ENCODE measurements at places on chromosomes 3 and 15.

DNA sequence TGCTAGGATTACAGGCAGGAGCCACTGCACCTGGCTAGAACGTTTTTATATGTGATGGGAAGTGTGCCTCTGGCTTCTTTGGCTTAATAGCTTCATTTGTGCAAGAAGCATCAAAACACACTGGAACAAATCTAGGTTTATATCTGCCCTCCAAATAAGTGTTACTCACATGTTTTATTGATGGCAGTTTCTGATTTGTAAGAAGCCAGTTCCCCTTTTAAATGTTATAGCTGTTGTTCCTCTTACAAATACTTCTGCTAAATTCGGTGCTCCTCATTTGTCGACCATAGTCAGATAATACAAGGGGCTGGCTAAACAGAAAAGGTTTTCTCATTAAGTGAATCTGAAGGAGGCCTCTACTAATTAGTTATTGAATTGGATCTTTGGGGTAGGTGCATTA is 307.1 kb upstream of the SEMA6D start:
- no peak for DNase-seq

- DNase-seq = no peak
Observed at GRCh38 chr15:74396445-74397238, 29.2 kb upstream of the CYP11A1 start.

- DNase-seq = no peak
Observed at GRCh38 chr3:60178931-60179653, 1072.2 kb downstream of the FHIT start.

DNA sequence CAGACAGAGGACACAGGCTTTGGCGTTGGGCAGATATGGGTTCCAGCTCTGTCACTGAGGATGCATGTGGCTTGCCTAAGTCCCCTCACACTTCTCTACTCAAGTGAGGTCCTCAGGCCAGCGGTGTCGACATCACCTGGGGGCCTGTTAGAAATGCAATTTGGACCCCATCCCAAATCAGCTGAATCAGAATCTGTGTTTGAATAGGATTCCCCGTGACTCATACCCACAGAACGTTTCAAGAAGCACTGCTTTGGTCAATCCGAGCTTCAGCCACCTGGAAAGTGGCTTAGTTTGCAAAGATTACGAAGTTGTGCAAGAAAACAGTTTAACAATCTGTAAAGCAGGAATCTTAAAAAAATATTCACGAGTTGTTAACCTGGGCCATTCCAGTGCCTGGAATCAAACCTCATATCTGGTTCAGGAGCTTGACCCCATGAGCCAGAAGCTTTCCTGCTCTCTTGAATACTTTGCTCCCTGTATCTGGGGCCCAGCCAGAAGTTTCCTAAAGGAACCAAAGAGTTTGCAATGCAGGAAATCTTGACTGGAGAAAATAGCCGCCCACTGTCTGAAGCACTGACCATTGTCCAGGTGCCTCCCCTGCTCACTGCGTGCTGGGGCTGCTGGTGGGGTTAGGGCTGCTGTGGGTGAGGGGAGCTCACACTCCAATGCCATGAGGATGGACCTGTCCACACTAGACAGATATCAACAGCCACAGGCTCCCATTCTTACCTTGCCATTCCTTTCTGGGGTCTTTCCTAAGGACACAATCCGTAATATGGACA is 208.5 kb upstream of the LINGO1 start:
- no peak for DNase-seq

- DNase-seq = no peak
Observed at GRCh38 chr3:52063026-52063723, 6.8 kb upstream of the DUSP7 start.

GRCh38 chr3:39137435-39137936 is 15.9 kb downstream of the CSRNP1 start:
- DNase-seq = no peak

DNA sequence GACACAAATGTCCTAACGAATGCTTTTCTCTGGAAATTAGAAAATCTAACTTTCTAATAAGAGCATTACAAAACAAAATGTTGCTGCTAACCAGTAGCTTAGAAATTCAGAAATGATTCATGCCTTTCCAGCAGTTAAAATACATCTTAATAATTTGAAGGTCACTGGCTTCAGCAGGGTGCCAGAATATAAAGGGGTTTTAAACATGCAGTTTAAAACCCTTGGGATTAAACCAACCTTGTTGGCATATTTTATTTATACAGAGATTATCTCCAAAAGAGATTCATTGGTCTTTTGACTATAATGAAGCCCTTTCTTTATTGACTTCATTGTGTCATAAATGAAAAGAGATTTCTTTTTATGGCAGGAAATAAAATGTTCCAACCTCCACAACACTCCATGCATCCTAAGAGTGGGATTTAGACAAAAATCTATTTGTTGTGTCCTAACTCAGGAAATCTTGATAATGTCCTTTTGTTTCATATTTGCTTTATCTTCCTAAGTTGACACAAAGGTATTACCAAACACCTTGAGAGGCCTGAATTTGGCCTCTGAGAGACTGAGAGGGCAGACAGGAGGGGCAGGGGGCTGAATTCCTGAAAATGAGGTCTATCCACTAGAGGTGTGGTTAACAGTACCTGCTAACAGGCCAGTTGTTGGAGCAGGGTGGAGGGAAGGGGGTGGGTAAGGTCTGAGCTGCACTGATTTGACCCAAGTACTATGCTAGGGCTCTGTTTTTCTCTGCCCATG is 124.4 kb downstream of the FEZF2 start:
- DNase-seq = no peak

DNA sequence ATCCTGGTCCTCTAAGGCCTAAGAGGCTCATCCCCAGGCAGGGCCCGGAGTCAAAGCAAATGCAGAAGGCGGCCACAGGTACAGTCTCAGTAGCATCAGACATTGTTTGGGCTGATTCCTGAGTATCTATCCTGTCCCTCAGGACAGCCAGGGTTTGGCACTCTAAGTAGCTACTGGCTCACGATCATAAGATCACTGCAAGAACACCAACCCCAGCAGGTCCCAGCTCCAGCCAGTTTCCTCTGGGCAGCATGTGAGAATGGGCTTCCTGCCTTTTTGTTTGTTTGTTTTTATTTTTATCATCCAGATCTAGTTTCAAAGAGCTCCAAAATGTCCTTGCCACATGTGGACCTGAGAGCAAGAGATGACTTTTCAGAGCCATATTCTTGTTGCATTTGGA is 32.7 kb downstream of the LRRFIP2 start:
- DNase-seq = no peak

- no peak for DNase-seq
Observed at GRCh38 chr3:134253475-134254226, 3.0 kb upstream of the RYK start.

- DNase-seq = no peak
Observed at GRCh38 chr3:141877911-141878310, 1.5 kb downstream of the ATP1B3 start.

- DNase-seq = no peak
Observed at GRCh38 chr15:45555934-45556608, 31.1 kb upstream of the BLOC1S6 start.

DNA sequence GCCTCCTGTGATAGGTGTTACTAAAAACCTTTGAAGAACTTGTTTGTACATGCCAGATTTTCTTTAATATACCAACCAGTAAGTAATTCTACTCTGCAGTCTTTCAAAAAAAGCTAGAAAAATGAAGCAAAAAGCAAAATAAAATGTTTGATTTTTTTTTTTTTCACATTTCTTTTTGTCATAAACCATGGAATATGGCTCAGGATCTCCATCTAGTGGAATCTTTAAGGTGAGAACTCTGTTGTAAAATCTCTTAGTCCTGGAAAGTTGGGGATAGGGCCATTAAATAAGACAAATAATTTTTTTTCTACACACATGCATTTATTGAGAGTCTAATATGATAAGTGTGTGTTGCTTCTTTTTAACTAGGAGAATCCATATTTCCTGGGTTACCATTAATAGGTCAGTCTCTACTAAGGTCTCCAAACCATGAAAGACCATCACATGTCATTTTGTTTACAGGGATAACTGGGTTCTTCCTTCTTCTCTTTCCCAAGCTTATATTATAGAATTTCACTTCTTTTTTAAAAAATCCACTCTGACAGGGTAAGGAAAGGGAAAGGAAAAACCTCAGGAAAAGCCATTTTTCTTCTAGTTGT is 84.6 kb downstream of the SLC9A9 start:
- DNase-seq = peak; percentile 40

- no peak for DNase-seq
Observed at GRCh38 chr15:59723687-59724346, 34.7 kb upstream of the BNIP2 start.

DNA sequence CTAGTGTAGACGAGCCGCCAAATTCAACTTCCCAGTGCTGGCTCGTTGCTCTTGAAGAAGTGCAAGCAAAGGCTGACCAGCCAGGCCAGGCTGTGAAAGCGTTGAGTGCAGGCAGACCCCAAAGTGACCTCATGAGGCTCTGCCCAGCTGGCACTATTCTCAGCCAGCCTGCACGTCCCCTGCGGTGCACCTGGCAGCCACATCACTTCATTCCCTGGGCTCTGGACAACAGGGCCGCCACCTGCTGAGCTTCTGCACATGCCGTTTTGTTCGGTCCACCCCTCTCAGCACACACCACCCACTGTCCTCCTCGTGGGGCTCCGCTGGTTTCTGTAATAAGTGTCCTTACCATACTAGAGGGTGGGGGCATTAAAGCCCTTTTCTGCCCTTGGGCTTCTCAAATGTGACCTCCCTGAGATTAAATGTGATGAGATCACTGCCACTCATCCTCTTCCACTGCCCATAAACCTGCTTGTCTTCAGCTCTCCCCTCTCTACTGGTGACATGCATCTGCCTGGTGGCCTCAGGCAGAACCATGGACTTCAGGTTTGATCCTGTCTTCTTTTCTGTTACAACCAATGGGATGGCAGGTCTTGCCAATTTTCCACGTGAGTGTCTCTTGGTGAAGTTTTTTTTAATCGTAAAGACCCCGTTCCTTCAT is 6.1 kb downstream of the RASGRF1 start:
- DNase-seq = no peak
